Astrocyte of the hippocampus (primary cell): ENCODE measurements at places on chromosomes 4 and X.

GRCh38 chr4:187618701-187619281, 376.8 kb upstream of the ZFP42 start:
- peak; percentile 34 for DNase-seq

DNA sequence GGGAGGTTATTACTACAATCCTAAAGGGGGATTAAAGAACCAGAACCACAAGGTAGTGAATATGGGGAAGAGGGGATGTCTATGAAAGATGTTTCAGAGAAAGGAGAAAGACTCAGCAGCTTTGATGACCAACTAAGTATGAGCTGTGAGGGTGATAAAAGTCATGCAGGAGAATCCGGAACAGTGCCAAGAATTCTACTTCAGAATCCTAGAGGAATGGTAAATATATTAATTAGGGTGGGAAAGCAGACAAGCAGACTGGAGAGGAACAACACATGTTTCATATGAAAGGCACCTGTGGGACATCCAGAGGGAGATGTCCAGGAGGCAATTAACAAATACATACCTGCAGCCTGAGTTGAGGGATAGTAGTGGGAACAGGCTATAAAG, 642.2 kb upstream of the DIPK2B start:
- no peak for DNase-seq

- no peak for DNase-seq
Observed at GRCh38 chr4:99361268-99361898, 8.8 kb upstream of the ADH1C start.

DNA sequence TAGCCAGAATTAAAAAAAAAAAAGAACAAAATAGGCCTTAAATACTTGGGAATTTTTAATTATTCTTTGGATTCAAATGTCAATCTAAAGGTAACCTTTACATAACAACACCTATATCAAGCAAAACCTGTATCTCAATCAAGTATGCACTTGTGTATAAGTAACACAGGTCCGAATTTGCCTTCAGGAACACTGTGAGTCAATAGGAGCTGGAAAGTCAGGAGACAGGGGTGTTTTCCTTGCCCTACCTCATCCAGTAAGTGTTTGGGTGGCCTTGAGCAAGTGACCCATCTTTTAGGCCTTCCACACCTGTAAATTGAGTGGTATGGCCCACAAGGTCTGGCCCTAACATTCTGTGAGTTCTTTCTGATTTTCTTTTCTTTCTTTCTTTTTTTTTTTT, 40.8 kb upstream of the VEGFD start:
- DNase-seq, result no peak

DNA sequence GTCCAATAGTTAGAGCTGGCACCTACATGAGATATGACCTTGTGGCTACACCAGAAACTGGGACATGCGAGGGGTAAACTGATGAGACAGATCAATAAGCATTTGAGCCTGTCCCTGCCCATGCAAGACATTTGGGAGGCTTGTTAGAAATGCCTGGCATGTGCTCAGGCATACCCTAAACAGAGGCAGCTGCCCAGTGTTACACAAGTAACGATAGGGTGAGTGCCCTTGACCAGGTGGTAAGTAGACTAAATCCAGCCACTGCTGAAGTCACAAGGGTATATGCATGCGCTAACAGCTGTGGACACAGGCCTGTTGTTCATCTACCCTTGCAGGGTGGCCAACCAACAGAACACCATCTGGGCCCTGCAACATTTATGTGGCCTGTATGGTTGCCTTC, 56.1 kb upstream of the CCDC149 start:
- DNase-seq, result no peak

DNA sequence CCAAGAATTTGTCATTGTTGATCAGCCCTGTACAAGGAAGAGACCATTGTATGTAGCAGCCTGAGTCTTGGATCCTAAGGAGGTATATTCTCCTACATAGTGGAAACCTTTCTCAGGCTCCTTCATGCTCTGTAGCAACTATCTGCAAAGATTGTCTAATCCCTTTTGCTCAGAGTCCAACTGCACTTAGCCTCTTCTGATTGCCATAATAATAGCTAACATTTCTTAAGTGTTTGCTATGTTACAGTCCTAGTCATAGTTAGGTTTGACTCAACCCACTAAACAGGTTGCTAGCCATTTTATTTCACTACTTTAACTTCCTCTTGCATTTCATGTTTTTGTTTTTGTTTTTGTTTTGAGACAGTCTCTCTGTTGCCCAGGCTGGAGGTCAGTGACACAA, 50.8 kb upstream of the SLC16A2 start:
- no peak for DNase-seq

DNA sequence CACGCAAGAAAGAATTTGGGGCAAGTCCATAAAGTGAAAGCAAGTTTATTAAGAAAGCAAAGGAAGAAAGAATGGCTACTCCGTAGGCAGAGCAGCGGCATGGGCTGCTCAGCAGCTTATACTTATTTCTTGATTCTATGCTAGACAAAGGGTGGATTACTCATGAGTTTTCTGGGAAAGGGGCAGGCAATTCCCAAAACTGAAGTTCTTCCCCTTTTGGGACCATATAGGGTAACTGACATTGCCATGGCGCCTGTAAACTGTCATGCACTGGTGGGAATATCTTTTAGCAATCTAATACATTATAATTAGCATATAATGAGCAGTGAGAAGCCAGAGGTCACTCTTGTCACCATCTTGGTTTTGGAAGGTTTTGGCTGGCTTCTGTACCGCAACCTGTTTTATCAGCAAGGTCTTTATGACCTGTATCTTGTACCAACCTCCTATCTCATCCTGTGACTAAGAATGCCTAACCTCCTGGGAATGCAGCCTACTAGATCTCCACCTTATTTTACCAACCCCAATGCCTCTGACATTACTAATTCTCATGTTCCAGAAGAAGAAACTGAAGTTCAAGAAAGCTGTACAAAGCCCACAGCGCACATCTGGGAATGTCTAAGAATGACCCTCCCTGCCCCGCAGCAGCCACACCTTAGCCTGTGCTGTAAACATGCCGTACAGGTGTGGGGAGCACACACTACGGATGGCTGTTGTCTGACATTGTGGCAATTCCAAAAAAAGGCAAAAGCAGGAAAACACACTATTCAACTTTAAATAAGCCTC, 18.6 kb downstream of the RXFP1 start:
- no peak for DNase-seq

- no peak for DNase-seq
Observed at GRCh38 chrX:70171624-70172023, 5.7 kb upstream of the DGAT2L6 start.

GRCh38 chrX:153875391-153876111, 10.4 kb downstream of the L1CAM start:
- peak; percentile 65 for DNase-seq

- no peak for DNase-seq
Observed at GRCh38 chr4:95869961-95870500, 30.1 kb downstream of the PDHA2 start.

- DNase-seq, result no peak
Observed at GRCh38 chr4:157076578-157076947, 613 bp downstream of the GLRB start.

DNA sequence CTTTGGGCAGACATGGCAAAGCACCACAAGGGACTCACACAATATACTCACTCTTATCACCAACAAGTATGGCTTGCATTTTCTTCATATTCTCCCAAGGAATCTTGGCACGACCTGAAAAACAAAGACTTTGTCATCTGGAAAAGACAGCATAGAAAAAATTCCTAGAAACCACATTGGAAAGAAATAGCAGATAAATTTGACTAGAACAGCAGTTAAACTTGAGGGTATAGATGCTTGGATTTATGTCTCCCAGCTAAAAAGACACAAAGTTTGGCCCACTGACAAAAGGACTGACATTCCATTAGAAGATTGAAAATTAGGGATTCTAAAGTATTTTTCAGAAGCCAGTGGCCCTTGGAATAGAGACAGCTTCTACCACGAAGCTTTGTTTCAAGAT, 6.9 kb upstream of the VEGFC start:
- DNase-seq, result peak; percentile 33

DNA sequence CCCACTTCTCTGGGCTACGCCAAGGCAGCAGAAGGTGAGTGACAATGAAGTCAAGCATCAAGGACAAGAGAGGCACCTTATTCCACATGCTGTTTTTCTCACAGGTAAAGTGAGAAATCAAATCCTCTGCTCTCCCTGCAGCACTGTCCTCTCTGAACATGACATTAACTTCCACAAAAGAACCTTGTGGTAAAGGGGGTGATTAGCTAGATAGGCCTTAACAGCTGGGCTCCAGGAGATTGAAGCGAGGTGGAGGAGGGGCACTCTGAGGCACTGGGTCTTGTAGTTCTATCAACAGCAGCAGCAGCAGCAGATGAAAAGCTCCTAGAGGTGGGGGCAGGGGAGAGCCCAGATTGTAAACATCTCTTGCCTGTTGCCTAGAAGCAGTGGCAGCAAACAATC, 96.8 kb upstream of the CXXC4 start:
- peak; percentile 3 for DNase-seq

DNA sequence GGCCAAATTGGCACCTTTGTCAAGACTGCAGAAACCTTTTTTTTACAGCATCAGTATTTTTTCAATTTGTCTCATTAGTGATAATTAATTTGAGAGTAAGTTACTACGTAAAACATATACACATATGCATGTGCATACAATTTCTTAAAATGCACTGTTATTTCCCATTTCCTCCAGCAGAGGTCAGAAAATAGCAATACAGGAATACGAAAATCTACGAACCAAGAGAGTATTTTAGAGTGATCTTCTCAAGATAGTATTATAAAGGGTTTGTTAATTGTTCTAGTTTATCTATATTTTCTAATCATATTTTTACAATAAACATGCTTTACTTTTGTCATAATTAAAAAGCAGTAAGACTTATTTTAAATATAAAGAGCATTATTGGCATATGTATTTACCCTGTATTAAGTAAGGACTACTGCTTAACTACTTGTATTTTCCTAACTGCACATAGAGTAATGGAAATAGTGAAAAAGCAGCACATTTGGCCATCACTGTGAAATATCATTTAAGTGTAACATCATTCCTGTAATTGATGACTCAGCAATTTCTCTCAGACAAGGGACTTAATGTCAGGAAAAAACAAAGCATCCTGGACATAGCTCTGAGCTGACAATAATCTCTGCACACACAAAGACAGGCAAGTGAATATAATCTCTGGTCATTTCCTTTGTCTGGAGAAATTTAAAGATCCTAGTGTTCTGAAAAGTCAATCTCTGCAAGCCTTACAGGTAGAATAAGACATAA, 45.6 kb downstream of the MAOB start:
- peak; percentile 42 for DNase-seq

DNA sequence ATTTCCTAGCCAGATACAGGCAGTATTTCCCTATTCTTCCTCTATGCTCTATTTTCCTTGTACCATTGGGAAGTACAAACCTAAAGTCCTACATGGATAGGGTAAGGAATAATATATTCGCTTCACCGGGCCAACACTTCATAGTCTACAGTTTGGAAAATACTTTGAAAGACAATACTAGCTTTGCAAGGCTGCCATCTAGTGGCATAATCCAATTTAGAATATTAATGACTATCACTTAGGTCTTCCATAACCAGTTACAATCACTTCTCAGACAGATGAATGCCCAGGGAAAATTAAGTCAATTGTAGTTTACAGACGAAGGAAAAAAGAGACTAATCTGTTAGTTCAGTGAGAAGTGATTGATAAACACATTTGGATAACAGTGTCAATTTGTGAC, 141.0 kb upstream of the FAM47C start:
- DNase-seq, result peak; percentile 42

DNA sequence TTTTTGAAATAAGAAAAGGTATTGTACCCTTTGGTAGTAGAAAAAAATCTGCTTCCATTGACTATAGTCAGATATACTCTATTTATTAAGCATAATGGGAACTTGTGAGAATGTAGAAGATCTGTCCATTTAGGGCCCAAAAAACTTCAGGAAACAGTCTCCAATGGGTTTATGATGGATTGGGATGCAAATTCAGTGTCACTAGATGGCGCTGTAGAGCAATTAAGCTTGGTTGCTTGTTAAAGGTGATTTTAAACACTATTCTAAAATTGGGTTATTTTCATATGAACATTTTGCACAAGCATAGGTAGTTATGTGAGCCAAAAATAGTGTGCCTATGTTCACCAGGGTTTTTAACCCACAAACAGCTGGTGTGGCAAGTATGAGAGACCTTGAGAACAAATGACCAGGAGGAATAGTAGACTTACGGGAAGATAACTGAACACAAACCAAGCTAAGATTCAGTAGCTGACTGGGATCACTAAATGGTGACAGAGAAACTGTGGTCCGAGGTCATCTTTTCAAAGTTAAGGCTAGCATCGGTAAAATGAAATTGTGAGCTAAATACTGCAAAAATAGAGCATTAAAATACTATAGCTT, 80.3 kb upstream of the LSM6 start:
- peak; percentile 73 for DNase-seq

DNA sequence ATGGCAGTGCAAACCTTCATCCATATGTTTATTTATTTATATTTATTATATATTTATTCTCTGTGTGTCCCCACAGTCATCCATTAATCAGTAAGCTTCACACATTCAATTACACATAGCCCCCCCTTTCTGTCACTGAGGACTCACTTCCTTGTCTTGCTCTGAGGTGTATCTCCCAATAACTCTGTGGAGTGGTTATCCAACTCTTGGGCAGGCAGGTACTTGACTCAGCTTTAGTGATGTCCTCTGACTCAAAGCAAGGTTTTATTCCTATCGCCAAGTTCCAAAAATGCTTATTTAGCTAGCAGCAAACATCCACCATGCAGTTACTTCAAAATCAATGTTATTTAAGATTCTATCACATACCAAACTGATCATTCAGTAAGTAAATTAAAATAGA, 25.2 kb upstream of the NDP start:
- no peak for DNase-seq

DNA sequence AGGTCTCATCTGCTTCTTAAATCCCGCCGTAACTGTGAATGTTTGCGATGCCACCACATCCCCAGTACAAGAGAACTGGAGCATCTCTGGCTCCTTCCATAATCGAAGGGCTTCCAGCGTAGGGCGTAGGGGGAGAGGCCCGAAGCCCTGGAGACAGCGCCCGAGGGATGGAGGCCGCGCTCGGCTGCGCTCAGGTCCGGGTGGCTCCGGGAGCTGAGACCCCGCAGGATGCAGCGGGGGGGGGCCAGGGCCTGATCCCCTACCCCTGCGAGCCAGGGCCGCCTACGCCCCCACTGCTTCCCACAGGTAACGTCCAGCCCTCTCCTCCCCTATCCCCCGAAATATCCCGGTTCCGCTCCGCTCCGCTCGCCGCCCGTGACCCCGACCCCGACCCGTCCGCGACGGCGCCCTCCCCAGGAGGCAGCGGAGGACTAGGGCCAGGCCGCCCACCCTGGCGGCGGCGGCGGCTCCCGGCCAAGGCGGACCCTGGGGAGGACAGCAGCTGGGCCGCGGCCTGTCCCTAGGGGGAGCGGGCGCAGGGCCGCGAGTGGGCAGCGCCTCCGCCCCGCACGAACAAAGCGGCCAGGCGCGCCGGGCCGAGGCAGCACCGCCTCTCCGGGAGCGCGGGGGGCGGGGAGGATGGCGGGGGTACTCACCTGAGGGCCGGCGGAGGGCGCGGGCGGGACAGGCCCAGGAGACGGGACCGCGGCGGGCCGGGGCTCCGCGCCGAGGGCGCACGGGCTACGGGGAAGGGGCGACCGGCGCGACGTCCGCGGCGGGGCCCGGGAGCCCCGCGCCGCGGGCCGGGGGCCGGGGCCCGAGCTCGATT, 723 bp downstream of the WDFY3 start:
- DNase-seq, result peak; percentile 79
